Lower leg skin (tissue), 4 donors: ENCODE measurements at places on chromosomes 3 and 15. TPM values are rescaled to one million over a fixed set of nuclear protein-coding genes. Genes with fewer than 3 reads are reported as not detected.

DNA sequence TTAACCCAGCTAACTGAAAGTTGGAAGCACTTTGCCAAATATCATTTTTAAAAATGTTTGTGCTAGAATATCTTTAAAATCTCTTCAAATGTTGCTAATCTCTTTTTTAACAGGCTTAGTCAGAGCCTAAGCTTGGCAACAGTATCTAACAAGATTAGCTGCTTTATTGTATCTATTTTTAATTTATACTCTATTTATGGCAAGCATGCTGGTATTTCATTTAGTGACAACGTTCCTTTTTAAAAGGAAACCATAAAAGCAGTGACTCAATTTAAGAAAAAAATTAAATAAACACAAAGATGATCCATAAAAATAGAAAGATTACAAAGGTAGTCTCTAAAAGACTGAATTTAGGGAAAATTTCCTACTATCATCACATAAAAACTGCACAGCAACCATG, 40.5 kb downstream of the SLC12A6 start:
- no peak for DNase-seq

DNA sequence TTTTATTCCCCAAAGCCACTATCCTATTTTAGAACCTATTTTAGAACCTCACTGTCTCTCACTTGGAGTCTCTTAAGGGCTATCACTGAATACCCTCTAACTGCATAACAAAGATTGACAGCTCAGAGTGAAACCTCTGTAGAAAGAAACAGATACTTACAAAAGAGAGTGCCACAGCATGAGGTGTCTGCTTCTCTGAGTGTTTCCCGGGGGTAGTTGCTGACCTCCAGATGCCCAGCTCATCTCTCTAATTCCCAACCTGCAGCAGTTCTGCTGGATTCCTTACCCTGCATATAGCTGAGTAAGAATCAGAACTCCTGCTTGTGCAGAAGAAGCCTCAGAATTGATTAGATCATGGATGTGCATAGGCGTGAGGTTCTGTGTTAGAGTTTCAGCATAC, 34.5 kb downstream of the P3H2 start:
- no peak for DNase-seq

- DNase-seq: no peak
Measured at GRCh38 chr15:60580650-60581376, 101.9 kb upstream of the ICE2 start.

The GRK7 gene
- not detected for total RNA-seq

- DNase-seq: no peak
Measured at GRCh38 chr3:9179826-9180763, 69.4 kb downstream of the SRGAP3 start.

DNA sequence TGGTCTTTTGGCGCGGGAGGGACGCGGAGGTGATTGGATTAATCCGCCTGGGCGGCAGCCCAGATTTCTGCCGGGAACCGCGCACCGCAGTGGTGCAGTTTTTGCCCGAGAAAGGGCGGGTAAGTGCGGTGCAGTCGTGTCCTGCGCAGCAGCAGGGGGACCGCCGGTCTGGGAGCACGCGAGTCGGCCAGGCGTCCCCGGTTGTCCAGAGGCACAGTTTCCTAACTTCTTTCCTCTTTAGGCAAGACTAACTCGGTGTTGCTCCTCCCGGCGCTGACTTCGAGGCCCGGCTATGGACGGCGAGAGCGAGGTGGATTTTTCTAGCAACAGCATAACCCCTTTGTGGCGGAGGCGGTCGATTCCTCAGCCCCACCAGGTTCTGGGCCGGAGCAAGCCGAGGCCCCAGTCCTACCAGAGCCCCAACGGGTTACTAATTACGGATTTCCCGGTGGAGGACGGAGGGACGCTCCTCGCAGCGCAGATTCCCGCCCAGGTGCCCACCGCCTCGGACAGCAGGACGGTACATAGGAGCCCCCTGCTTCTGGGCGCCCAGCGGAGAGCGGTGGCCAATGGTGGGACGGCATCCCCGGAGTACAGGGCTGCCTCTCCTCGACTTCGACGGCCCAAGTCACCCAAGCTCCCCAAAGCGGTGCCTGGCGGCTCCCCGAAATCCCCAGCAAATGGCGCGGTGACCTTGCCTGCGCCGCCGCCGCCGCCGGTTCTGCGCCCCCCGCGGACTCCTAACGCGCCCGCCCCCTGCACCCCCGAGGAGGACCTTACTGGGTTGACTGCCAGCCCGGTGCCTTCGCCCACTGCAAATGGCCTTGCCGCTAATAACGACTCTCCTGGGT, 736 bp downstream of the ARHGEF26 start:
- no peak for DNase-seq

The GP5 gene
- 0.06 TPM for total RNA-seq

DNA sequence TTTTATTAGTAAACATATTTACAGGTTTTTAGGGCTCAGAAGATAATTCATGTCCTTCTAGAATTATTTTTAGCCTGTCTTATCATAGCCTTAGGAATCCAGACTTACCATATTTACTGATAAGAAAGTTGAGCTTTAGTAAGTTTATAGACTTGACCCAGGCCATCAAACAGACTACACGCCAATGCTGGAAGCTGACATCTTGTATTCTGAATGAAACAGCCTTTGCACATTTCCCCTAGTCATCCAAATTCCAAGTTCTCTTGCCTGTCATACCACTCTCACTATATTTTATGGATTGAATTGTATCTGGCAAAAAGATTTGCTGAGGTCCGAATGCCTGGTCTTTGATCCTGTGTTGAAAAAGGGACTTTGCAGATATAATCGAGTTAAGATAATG, 58.6 kb downstream of the DRD3 start:
- DNase-seq: no peak

The RTP4 gene
- 0.21 TPM for total RNA-seq

The ISG20 gene
- total RNA-seq: 26.7 TPM

- DNase-seq: no peak
Measured at GRCh38 chr15:42491539-42492225, 741 bp upstream of the ZNF106 start.

The DENND4A gene
- 7.4 TPM for total RNA-seq

GRCh38 chr3:111872979-111873378, 13.9 kb downstream of the PHLDB2 start:
- no peak for DNase-seq

The ZCWPW2 gene
- 1.3 TPM for total RNA-seq

- no peak for DNase-seq
Measured at GRCh38 chr3:15356176-15356575, 23.8 kb upstream of the SH3BP5 start.

GRCh38 chr3:145967043-145967442, 193.9 kb downstream of the PLOD2 start:
- DNase-seq: no peak
